ENCODE measurements at places on chromosomes 7 and 10.

DNA sequence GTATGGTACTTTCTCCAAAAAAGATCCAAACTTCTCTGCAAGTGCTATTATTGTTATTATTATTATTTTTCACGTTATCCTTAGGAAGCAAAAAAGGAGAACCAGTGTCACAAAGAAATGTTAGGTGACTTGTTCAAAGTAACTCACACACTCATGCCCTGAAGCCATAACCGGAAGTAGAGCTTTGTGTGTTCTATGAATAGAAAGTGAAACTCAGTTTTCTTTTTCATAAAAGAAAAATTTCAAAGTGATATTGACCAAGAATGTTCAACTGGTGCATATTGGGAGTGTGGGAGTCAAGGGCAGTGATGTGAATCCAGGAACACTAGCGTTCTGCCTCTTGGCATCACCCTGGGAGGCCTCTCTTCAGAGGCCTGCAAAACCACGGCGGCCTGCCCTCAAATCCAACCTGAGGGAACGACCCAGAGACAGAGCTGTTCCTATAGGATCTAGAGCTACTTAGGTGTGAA is 106.1 kb downstream of the PRKCQ start:
- DNase-seq, result no peak

GRCh38 chr7:151461096-151461941 is 21.4 kb upstream of the CRYGN start:
- DNase-seq, result no peak

- DNase-seq, result no peak
Measured at GRCh38 chr7:41694495-41694894, 8.4 kb downstream of the INHBA start.

DNA sequence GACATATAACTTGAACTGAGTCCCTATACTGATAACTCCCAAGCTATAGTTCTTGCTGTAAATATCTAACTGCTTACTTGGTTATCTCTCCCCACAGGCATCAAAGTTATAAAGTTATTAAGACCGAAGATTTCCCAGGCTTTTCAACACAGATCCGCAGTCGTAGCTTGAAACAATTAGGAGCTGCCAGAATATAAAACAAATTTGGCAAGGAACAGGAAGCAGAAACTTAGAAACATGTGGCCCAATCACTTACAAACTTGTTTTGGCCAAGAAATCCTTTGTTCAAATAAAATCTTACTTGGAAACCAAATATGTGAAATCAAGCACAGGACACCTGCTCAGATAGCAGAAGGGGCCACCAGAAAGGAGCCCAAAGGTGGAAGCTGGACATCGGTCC is 9.0 kb downstream of the SLC16A12 start:
- DNase-seq, result no peak

GRCh38 chr7:158077151-158077840 is 510.3 kb downstream of the PTPRN2 start:
- no peak for DNase-seq
